Stimulated activated CD8-positive, alpha-beta memory T cell treated with anti-CD3 and anti-CD28 coated beads, Interleukin-15, amount 100 ng/mL, for 4 hours (primary cell): ENCODE measurements at places on chromosomes 2 and 18.

- DNase-seq: no peak
These were observed 69.3 kb downstream of the SIGLEC15 start for GRCh38 chr18:45894818-45895217.

DNA sequence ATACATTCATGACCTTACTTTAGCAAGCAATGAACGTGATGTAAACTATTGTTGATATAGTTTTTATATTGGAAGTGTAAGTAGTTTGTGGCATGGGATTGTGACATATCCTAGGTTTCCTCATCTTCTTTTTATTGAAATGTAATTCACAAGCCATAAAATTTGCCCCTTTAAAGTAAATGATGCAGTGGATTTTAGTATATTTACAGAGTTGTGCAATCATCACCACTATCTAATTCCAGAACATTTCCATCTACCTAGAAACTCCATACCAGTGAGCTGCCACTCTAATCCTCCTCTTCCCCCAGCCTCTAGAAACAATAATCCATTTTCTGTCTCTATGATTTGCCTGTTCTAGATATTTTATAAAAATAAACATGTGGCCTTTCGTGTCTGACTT is 10.7 kb upstream of the CASP10 start:
- no peak for DNase-seq

- no peak for DNase-seq
These were observed 51.0 kb downstream of the ACOXL start for GRCh38 chr2:110783196-110783873.

DNA sequence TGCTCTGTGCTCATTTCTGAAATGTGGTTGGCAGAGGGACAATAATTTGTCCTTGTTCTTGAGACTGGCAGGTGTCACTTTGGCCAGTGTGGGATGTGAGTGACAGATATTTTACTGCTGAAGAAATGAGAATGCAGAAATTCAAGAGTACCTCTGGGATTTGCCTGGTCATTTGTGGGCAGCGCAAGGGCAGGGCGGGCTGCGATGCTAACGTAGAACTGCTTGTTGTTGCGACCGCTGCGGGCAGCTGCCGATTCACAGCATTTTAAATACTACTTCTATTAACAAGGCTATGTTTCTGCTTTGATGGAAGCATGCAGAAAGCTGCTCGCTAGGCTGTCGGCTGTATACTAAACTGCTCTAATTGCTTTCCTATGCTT is 268.6 kb downstream of the FIGN start:
- no peak for DNase-seq

GRCh38 chr2:287471-287885 is 413 bp downstream of the ALKAL2 start:
- DNase-seq: no peak

DNA sequence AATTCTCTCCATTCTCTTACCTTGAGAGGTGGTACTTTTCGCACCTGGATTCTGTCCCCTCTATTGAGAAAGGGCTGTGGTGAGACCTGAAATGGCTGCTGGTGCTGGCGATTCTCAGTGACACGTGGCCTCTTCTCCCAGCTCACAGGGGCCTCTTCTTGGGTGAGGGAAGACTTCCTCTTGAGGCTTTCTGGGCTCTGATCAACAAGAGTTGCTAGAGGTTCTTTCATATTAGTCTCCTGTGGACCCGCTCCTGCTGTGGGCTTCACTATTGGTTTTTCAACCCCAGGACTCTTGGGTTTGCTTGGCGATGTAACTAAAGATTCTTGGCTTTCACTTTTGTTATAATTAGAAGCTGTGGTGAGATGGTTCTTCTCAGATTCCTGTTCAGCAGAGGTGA is 76.3 kb upstream of the DTNB start:
- no peak for DNase-seq

- no peak for DNase-seq
These were observed 25.9 kb downstream of the GCG start for GRCh38 chr2:162126111-162126519.
